ENCODE measurements at places on chromosomes 16 and 17. TPM values are rescaled to one million over a fixed set of nuclear protein-coding genes. Genes with fewer than 3 reads are reported as not detected.
A peak's percentile ranks its signal among the peaks of the same experiment; 100 is the strongest.

DNA sequence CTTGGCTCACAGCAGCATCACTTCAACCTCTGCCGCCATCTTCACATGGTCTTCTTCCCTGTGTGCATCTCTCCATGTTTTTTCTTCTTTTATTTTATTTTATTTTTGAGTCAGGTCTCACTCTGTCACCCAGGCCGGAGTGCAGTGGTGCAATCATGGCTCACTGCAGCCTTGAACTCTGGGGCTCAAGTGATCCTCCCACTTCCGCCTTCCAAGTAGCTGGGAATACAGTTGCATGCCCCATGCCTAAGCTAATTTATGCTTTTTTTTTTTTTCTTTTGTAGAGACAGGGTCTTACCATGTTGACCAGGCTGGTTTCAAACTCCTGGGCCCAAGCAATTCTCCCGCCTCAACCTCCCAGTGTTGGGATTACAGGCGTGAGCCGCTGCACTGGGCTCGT, 1.9 kb downstream of the NUDT7 start:
- DNase-seq = no peak
- H3K4me1 ChIP-seq = peaks cover 4% of the 10 kb centered on the region
- no peaks in the 10 kb centered on the region for H3K27me3 ChIP-seq
- no peak overlapping the region for H3K4me3 ChIP-seq
- H3K27ac ChIP-seq = no peak overlapping the region

DNA sequence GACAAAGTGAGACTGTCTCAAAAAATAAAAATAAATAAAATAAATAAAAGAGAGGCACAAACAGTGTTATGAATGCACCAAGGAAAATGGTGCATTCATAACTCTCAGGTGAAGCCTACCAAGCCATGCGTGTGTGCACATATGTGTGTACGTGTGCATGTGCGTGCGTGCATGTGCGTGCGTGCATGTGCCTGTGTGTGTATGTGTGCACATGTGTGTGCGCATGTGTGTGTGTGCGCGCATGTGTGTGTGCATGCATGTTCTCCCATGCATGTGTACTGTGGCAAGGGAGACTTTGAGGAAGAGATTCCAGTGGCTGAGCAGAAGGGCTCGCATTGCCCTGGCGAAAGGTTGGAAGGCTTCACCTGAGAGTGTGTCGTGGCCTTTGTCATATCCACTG, 4.7 kb downstream of the SPN start:
- no peak for DNase-seq
- no peak overlapping the region for H3K4me3 ChIP-seq
- no peaks in the 10 kb centered on the region for H3K4me1 ChIP-seq
- H3K27ac ChIP-seq = no peak overlapping the region
- no peaks in the 10 kb centered on the region for H3K36me3 ChIP-seq
- H3K27me3 ChIP-seq = peaks cover 1% of the 10 kb centered on the region

- H3K4me3 ChIP-seq = no peak overlapping the region
- no peak for DNase-seq
- no peak overlapping the region for H3K27ac ChIP-seq
- peaks cover 94% of the 10 kb centered on the region for H3K27me3 ChIP-seq
- H3K4me1 ChIP-seq = no peaks in the 10 kb centered on the region
Measured at GRCh38 chr17:48704361-48705248, 17.7 kb downstream of the PRAC1 start.

GRCh38 chr17:29086628-29087332, 43.8 kb downstream of the PIPOX start:
- H3K36me3 ChIP-seq = peaks cover 5% of the 10 kb centered on the region
- no peak for DNase-seq
- no peak overlapping the region for H3K27ac ChIP-seq
- H3K4me3 ChIP-seq = no peak overlapping the region
- H3K4me1 ChIP-seq = no peaks in the 10 kb centered on the region
- H3K27me3 ChIP-seq = no peaks in the 10 kb centered on the region

DNA sequence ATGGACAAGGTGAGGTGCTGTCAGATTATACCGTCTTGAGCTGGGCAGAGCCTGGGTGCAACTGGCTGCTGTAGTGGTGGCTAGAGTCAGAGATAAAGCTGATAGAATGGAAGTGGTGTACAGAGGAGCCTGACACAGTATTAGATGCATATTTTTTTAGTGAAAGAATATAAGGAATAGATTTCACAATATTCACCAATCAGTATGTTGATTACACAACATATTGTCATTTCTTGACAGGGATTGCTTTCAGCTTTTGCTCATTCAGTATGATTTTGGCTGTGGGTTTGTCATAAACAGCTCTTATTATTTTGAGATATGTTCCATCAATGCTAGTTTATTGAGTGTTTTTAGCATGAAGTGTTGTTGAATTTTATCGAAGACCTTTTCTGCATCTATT, 1.7 kb upstream of the CCL23 start:
- H3K36me3 ChIP-seq = no peaks in the 10 kb centered on the region
- no peak overlapping the region for H3K27ac ChIP-seq
- no peaks in the 10 kb centered on the region for H3K27me3 ChIP-seq
- H3K4me1 ChIP-seq = no peaks in the 10 kb centered on the region

GRCh38 chr16:50114357-50115129, 38.6 kb upstream of the TENT4B start:
- H3K36me3 ChIP-seq = no peaks in the 10 kb centered on the region
- DNase-seq = no peak
- no peaks in the 10 kb centered on the region for H3K27me3 ChIP-seq
- no peak overlapping the region for H3K4me3 ChIP-seq

DNA sequence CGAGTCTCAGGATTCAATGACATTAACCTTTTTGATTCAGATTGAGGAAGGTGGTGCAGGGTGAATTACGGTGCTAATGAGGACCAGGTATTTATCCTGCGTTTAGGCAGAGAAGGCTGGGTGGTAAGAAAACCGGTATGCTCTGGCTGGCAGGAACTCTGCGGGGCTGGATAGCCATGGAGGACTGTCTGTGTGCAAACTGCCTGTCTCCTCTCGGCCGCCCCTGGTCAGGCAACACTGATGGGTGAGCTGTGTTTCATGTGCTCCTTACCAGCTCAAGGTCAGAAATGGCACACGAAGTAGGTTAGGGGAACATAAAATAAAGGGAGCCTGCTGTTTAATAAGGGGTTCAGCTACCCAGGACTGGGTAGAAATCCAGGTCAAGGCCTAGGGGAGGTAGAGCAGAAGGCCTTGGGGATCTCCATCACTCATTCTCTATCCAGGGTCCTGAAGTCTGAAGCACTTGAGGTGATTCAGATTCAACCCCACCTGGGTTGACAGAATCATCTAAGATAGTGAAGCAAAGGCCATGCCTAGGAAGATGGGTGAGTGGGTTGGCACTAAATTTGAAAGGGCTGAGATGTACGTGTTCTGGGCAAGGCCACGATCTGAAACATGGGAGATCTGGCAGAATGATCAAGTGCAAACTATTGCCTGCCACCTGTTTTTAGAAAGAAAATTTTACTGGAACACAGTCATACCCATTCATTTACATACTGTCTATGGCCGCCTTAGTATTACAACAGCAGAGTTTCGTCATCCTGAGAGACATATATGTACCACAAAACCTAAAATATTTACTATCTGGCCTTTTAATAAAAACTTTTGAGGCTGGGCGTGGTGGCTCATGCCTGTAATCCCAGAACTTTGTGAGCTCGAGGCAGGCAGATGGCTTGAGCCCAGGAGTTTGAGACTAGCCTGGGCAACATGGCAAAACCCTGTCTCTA, 292.5 kb downstream of the XYLT1 start:
- H3K27ac ChIP-seq = no peak overlapping the region
- no peaks in the 10 kb centered on the region for H3K27me3 ChIP-seq
- no peaks in the 10 kb centered on the region for H3K4me1 ChIP-seq
- no peak for DNase-seq
- H3K36me3 ChIP-seq = no peaks in the 10 kb centered on the region
- no peak overlapping the region for H3K4me3 ChIP-seq

GRCh38 chr17:65797101-65797500, 235.7 kb upstream of the AXIN2 start:
- H3K27me3 ChIP-seq = no peaks in the 10 kb centered on the region
- no peak overlapping the region for H3K4me3 ChIP-seq
- DNase-seq = no peak
- H3K27ac ChIP-seq = no peak overlapping the region
- H3K4me1 ChIP-seq = no peaks in the 10 kb centered on the region

DNA sequence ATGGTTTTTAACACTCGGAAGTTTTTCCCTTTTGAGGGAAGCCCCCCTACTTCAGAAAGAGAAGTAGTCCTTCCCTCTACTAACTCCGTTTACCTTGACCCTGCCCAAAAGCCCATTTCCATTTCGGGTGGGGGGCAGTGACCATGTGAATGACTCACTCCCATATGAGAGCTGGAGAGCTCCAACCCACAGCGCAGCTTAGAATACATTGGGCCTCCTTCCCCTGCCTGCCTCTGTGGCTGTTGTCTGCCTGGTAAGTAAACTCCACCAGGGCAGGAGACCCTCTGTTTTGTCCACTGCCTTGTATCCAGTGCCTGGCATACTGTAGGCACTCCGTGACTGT, 985 bp downstream of the SGSM2 start:
- peaks cover 12% of the 10 kb centered on the region for H3K36me3 ChIP-seq
- peaks cover 10% of the 10 kb centered on the region for H3K4me1 ChIP-seq
- DNase-seq = no peak
- H3K27ac ChIP-seq = peak overlapping the region; percentile 85
- H3K4me3 ChIP-seq = peak overlapping the region; percentile 79
- no peaks in the 10 kb centered on the region for H3K27me3 ChIP-seq

- no peak within 1 kb of the TSS for H3K27ac ChIP-seq
- peaks cover 33% of the 10 kb centered on the region for H3K27me3 ChIP-seq
- no peak within 1 kb of the TSS for H3K4me3 ChIP-seq
- DNase-seq = no peak
- no peaks in the 10 kb centered on the region for H3K4me1 ChIP-seq
Measured at GRCh38 chr16:2857451-2858244, at the start of gene PRSS22. Gene PRSS22, minus strand, starts transcription at chr16:2858170. Its CDS starts 66 bp downstream, at chr16:2858104.

DNA sequence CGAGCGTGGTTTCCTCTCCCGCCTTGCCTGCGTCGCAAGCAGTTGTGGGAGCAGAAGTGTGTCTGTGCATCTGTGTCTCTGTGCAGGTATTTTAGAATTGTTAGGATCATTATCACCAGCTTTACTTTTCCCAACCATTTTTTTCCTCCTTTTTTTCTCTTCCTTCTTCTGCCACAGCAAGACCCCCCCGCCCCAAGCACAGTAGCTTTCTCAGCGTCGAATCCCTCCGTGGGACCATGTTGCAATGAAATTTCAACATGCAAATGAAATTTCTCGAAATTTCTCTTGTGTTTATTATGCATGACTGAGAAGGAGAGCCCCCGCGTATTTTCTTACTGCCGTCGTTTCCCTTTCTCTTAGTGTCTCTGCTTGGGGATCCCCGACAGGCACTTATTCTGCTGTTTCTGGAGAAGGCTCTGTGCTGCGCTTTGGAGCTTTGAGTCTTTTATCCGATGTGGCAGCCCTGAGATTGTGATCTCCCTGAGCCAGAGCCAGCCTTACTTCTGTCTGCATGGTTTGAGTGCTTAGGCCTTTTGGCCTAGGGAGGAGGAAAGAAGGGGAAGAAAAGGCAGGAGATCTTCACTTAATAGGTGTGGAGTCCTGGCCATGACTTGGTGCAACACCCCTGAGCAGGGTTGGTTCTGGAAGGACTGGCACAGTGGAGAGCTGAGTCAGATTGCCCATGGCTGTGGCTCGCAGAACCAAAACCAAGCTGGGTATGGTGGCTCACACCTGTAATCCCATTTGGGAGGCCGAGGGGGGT, 5.0 kb downstream of the ARMC7 start:
- H3K4me1 ChIP-seq = peaks cover 7% of the 10 kb centered on the region
- no peaks in the 10 kb centered on the region for H3K36me3 ChIP-seq

Gene CBX8
- 1.0 TPM for total RNA-seq

Gene KRTAP4-6
- total RNA-seq = not detected

Gene PITPNM3
- 0.44 TPM for total RNA-seq

Gene TBC1D3K
- total RNA-seq = not detected

Gene TBC1D3E
- not detected for total RNA-seq

Gene FBXO39
- 0.30 TPM for total RNA-seq
